Urothelium cell line (cell line): ENCODE measurements at places on chromosomes 11 and 22.

GRCh38 chr22:50209893-50210292 lies 9.1 kb downstream of the SELENOO start:
- peak; percentile 78 for DNase-seq

DNA sequence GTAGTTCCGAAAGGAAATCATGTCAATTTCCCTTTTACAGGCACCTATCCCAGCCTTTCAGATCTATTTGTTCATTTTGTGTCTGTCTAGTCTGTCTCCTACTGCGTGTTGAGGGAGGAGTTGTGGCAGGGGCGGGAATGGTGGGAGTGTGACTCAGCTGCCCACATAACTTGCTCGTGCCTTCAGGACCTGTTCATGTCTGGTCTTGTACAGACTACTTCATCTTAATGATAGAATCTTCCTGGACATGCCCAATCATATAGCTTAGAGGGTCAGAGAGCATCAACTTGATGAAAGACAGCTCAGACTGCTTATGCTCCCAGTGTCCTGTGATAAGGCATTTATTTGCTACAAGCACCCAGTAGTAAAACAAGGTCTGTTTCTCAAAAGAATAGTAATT lies 61.0 kb upstream of the BIRC3 start:
- peak; percentile 88 for DNase-seq

- no peak for DNase-seq
These were observed 8.9 kb downstream of the RDX start for GRCh38 chr11:110287537-110287936.

GRCh38 chr22:42608823-42609361 lies 5.8 kb downstream of the POLDIP3 start:
- no peak for DNase-seq

GRCh38 chr11:128336203-128336602 lies 251.2 kb downstream of the ETS1 start:
- no peak for DNase-seq

DNA sequence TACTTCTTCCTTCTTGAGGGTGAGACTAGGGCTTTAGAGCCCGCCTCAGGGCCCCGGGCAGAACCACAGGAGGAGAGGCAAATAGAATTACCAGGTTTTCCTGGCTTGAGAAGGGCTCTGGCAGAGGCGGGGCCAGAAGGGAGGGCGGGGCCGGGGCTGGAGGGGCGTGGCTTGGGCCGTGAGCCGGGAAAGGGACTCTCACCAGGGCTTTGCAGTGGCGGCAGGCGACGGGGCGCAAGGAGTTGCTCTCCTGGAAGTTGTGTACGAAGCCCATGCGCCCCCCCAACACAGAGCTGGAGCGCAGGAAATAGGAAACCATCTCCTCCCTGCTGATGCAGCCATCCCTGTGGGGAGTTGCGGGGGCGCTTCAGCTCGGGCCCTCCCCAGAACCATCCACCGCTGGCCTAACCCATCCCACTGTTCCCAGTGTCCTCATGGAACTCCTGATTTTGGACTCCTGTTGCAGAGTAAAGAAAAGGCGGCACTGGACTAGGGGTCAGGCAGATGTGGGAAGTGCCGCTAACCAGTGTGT lies 6.9 kb upstream of the NRXN2 start:
- DNase-seq: no peak

DNA sequence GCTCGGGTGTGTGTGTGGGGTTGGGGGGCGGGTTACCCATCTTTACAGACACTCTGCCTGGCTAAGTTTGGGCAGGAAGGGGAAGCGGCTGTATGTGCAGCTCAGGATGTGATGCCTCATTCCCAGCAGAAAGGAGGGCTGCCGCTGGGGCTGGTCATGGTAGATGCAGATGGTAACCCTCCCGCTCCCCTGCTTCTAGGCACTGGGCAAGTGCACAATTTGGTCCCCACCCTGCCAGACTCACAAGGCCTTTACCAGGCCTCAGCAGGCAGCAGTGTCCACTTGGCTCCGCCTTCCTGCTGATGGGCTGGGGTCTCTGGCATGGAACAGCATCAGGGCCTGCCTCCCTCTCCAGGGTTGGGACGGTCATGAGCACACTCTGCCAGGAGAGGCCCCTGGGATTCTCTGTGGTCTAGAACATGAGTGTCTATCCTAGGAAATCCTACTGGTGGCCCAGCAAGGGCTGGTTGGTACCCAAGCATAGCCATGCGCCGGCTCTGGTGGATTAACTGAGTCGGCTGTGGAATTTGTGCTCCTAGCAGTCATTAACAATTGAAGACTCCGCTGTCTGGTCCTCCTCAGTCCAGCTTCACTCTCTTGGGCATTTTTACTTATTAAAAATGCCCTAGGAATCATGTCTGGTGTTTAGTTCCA lies 4.2 kb downstream of the LMO1 start:
- no peak for DNase-seq

DNA sequence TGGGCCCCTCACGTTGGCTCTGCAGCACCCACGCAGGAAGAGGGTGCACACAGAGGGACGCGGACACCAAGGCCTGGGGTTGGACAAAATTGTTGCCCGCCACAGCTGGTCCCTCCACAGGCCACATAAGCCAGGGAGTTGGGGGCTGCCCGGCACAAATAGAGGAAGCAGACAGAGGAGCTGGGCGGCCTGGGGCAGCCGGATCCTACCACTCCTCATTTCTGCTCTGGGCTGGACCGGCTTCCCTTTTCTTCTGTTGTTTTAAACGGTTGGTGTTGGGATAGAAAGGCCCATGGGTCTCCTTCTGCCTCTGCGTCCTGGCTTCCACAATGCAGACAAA lies 36.4 kb upstream of the LINC01488 start:
- no peak for DNase-seq

- DNase-seq: no peak
These were observed 336.0 kb downstream of the CADM1 start for GRCh38 chr11:115168229-115168671.

DNA sequence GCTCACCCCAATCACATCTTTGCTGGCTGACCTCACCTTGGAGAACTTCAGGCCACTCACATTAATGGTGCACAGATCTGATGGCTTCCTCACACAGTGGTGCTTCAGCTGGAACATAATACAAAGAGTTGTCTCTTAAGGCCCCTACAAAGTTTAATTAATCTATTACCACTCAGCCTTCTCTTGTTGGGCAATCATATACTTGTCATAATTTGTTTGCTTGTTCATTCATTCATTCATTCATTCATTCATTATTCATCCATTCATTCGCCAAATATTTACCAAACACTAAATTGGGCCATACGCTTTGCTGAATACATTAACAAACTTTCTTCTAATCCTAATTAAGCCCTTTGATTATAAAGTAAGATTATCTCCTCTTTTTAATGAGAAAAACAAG lies 15.1 kb downstream of the XRRA1 start:
- DNase-seq: no peak

DNA sequence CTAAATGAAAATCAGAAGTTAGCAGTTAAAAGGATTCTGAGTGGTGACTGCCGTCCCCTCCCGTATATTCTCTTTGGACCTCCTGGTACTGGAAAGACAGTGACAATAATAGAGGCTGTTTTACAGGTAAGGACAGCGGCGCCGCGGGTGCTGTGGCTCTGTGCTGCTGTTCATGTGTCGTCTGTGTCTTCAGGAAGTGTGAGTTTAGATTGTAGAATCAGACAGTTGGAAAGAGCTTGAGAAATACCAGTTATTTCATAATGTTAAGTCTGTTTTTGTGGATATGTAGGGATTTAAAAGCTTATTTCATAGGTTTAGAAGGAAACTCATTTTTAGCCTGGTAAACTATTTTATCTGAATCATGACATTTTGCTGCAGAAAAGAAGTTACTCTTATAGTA lies 27.4 kb upstream of the PANX2 start:
- DNase-seq: no peak

DNA sequence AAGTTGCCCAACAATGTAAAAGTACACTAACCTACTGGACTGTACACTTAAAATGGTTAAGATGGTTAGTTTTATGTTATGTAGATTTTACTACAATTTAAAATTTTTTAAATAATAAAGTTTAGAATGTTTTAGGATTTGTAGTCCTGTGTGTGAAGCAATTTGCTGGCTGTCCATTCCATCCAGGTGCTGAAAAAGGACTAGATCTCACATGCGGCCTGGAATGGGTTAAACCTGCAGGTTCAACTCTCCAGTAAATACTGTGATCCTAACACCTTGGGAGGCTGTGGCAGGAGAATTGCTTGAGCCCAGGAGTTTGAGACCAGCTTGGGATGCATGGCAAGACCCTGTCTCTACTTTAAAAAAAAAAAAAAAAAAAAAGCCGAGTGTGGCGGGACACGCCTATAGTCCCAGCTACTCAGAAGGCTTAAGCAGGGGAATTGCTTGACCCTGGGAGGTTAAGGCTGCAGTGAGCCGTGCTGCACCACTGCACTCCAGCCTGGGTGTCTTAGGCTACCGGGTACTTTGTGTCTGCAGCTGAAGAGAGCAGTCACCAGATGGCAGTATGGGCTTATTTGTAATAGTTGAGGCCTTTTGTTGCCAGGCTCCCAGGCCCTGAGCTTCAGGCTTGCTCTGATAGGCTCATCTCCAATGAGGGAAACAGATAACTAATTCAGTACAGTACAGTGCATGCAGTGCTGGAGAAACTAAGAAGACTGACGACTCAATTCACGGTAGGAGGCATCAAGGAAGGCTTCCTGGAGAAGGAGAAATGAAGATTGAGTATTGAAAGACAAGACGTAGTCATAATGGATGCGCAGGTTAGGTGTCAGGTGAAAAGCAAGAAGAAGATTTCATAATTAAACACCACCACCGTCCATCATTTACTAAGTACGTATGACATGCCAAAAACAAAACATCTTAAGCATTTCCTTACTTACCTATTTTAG lies 64.7 kb upstream of the ASPHD2 start:
- DNase-seq: peak; percentile 92

DNA sequence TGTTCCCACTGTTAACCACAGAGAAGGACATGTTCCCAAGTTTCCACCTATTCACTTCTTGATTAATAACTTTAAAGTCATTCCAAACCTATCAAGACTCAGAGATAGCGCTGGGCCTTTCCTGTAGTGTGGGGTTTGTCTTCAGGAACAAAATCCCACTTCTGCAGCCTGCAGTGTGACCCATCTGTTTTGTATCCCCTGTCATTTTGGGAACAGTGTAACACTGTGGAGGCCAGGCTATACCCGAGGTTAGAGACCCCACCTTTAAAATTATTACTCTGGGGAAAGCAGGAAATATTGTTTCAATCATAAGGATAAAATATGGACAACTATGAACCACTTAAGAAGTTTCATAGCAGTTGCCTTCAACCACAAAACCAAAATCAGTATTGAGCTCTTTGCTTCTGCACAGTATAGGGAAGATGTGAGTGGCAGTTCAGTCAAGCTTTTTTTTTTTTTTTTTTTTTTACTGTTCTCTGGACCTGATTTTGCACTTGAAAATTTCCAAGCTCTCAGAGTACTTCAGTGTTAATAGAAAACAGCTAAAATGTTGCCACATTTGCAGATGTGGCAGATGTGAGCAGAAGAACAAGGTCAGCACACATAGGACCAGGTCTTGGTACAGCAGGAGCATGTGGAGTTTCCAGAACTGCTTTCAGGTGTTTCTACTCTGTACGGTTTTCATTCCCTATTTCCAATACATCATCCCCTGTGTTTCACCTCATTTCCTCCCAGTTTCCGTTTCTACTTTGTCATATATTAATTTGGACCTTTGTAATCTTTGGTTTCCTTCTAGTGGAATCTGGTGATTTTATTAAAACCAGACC lies 121.5 kb downstream of the MAML2 start:
- no peak for DNase-seq

- no peak for DNase-seq
These were observed 2.5 kb upstream of the CD82 start for GRCh38 chr11:44562845-44563460.

DNA sequence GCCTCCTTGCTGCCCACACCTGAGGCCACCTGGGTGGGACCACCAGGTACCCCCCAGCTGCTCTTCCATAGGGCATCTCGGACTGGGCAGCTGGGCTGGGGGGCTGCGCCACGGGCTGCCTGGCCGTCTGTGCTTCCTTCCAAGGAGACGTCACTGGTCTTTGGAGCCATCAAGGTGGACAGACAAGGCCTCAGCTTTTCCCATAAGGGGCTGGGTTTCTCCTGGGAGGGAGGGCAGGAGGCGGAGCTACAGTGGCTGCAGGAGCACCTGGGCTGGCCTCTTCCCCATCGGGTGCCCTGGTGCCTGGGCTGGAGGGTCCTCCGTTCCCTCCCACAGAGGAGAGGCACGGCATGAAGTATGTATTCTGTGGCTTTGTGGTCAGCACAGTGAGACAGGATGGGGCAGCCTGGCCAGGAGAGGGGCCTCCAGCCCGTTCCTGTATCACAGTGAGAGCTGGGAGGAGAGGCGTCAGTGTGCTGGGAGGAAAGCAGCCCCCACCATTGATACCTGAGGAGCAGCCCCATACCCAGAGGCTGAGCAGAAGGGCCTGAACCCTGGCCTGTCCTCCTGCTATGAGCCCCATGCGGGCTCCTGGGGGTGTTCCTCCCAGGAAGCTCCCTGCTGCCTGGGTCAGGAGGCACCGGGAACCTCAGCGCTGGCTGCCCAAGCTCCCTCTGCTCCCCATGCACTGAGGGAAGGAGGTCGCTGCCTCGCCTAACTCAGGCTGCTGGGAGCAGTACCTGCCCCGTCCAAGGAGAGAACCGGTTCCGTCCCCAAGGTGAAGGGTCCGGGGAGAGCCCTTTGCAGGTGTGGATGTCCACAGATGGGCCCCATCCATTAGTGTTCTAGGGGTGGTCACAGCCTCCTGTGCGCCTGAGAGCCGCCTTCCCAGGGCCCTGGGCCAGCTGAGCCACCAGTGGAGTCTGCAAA lies 1075.0 kb downstream of the BRD1 start:
- peak; percentile 34 for DNase-seq

DNA sequence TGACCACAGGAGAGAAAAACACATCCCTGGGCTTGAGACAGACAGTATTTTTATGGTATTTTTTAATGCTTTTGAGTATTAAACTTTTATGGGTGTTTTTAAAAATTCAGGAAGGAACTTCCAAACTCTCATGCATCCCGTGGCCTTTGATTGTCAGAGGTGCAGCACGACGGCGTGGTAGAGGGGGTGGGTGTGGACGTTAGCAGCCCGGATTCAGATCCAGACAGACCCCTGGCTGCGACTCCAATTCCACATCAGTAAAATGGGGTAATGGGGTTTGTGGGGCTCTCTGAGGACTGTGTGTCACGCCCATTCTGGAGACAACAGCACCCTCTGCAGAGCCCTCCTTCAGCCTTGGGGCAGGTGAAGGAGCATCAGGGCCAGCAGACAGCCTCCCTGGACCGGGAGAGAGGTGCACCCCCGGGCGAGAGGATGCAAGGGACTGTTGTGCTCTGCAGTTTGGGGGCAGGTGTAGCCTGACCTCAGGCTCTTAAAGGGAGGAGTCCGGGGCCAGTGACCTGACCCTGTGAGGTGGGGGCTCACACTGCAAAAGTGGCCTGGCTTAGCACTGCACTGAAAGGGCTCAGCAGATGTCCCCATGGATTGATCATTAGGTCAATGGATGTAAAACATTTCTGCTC lies 1024.3 kb downstream of the TBC1D22A start:
- DNase-seq: no peak

GRCh38 chr11:1006762-1007161 lies 29.8 kb downstream of the MUC6 start:
- no peak for DNase-seq

- DNase-seq: no peak
These were observed 159.6 kb downstream of the SWAP70 start for GRCh38 chr11:9823439-9823838.

- no peak for DNase-seq
These were observed 21.1 kb downstream of the MRGPRD start for GRCh38 chr11:68959465-68960293.
